ENCODE measurements at places on chromosomes 3 and 15. TPM values are rescaled to one million over a fixed set of nuclear protein-coding genes. Genes with fewer than 3 reads are reported as not detected.

CELF6 gene
- total RNA-seq, result 0.05 TPM

DNA sequence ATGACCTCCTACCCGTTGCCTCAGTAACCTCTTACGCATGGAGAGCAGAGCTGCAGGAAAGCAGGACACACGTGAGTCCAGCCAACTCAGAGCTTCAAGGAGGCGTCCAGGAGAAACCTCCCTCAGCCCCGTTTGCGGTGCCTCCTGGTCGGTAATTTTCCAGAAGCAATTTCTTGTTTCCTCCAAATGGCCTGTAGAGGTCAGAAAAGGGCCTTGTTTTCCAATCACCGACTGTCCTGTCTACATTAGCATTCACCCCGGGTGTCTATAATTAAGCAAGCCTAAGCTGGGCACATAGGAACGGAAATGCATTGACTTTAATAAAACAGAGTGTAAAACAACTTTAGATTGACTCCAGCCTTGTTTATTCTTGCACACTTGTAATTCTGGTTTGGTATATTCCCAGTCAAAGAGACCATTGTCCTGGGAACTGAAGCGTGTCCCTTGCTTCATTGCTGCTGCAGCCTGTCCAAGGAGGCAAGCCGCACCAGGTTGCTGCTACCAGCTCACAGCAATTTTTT is 836.2 kb downstream of the AGBL1 start:
- H3K4me3 ChIP-seq, result no peak overlapping the region
- no peaks in the 10 kb centered on the region for H3K4me1 ChIP-seq
- no peaks in the 10 kb centered on the region for H3K36me3 ChIP-seq
- no peak overlapping the region for H3K27ac ChIP-seq

RAD18 gene
- 44.9 TPM for total RNA-seq

- DNase-seq, result peak; percentile 85
- H3K4me3 ChIP-seq, result peak within 1 kb of the TSS; percentile 61
- H3K27ac ChIP-seq, result peak within 1 kb of the TSS; percentile 53
- H3K4me1 ChIP-seq, result no peaks in the 10 kb centered on the region
- peaks cover 5% of the 10 kb centered on the region for H3K36me3 ChIP-seq
Measured at GRCh38 chr3:194633349-194634004, at the start of gene TMEM44. Gene TMEM44, minus strand, starts transcription at chr3:194633419. Its CDS starts 204 bp downstream, at chr3:194633215.

AZI2 gene
- 107 TPM for total RNA-seq

Data from SJCRH30 (cell line).